Kidney (tissue), 22 donors: ENCODE measurements at places on chromosomes 1 and 21. TPM values are rescaled to one million over a fixed set of nuclear protein-coding genes. Genes with fewer than 3 reads are reported as not detected.

The MYCBP gene
- 20.6 TPM for polyA plus RNA-seq

The GALNT2 gene
- 20.2 TPM for polyA plus RNA-seq

The OR2AK2 gene
- not detected for polyA plus RNA-seq

The TP53BP2 gene
- polyA plus RNA-seq = 10.3 TPM

The TMEM183A gene
- polyA plus RNA-seq = 47.5 TPM

The REN gene
- polyA plus RNA-seq = 1,159 TPM

The PLA2G4A gene
- polyA plus RNA-seq = 3.4 TPM

The TLR5 gene
- 3.7 TPM for polyA plus RNA-seq

The CELF3 gene
- polyA plus RNA-seq = 0.39 TPM

The SPRR3 gene
- polyA plus RNA-seq = not detected

The ERICH3 gene
- not detected for polyA plus RNA-seq

DNA sequence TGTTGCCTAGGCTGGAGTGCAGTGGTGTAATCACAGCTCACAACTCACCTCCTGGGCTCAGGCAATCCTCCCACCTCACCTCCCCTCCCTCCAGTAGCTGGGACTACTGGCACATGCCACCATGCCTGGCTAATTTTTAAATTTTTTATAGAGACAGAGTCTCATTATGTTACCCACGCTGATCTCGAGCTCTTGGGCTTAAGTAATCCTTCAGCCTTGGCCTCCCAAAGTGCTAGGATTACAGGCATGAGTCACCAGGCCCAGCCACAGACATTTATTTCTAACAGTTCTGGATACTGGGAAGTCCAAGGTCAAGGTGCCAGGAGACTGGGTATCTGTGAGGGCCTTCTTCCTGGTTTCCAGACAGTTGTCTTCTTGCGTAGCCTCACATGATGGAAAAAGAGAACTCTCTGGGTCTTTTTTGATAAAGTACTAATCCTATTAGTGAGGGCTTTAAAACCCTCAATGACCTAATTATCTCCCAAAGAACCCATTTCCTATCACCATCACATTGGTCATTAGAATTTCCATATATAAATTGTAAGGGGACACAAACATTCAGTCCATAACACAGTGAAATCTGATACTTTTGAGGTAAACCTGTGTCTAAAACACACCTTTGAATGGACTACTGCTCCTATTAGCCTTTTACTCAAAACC lies 67.9 kb downstream of the PHACTR4 start:
- DNase-seq = no peak
- peak overlapping the region; percentile 89 for H3K27ac ChIP-seq
- H3K4me3 ChIP-seq = no peak overlapping the region
- H3K27me3 ChIP-seq = no peaks in the 10 kb centered on the region
- peaks cover 10% of the 10 kb centered on the region for H3K4me1 ChIP-seq

GRCh38 chr1:116024626-116025025 lies 48.3 kb downstream of the SLC22A15 start:
- no peak overlapping the region for H3K4me3 ChIP-seq
- no peaks in the 10 kb centered on the region for H3K27me3 ChIP-seq
- no peak for DNase-seq
- no peak overlapping the region for H3K27ac ChIP-seq

GRCh38 chr1:30200161-30200560 lies 523.2 kb downstream of the MATN1 start:
- no peak for DNase-seq
- no peaks in the 10 kb centered on the region for H3K36me3 ChIP-seq
- H3K27me3 ChIP-seq = no peaks in the 10 kb centered on the region
- H3K4me1 ChIP-seq = no peaks in the 10 kb centered on the region
- H3K27ac ChIP-seq = no peak overlapping the region

DNA sequence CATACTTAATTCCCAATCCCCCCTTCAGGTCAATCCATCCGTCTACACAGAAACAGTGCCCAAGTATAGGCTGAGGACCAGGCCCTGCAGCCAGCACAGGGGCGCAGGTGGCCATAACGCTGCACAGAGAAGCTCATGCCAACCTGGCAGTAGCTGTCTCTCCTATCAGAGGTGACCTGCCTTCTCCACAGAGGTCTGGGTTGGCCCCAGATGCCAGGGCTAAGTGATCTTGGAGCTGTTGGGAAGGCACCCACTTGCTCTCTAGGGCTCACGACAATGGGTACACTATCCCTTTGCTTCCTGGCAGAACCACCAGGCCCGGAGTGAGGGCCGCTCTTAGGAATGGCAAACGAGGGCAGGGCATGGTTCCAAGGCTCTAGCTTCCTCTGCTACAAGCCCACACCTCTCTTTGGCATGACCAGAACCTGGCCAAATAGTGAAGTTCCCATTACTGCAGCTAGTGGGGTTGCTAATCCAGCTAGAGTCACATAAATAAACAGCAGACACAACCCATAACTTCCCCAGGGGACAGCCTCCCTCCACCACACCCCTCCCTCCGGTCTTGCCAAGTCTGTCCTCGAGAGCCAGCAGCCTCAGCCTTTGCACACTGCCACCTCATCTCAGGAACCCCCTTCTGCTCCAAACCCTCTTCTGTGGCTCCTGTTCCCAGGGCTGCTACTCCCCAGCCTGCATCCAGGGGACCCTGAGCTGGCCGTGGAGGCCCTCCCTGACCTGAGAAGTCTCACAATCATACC lies 113.0 kb downstream of the GLIS1 start:
- no peaks in the 10 kb centered on the region for H3K4me1 ChIP-seq
- H3K4me3 ChIP-seq = no peak overlapping the region
- no peak overlapping the region for H3K27ac ChIP-seq
- H3K27me3 ChIP-seq = no peaks in the 10 kb centered on the region
- no peaks in the 10 kb centered on the region for H3K36me3 ChIP-seq

GRCh38 chr1:238790882-238791281 lies 595.5 kb upstream of the CHRM3 start:
- no peak for DNase-seq
- H3K36me3 ChIP-seq = no peaks in the 10 kb centered on the region
- H3K27ac ChIP-seq = no peak overlapping the region
- H3K4me1 ChIP-seq = no peaks in the 10 kb centered on the region
- no peaks in the 10 kb centered on the region for H3K27me3 ChIP-seq

- DNase-seq = no peak
- no peaks in the 10 kb centered on the region for H3K36me3 ChIP-seq
- no peak overlapping the region for H3K27ac ChIP-seq
- H3K27me3 ChIP-seq = no peaks in the 10 kb centered on the region
- no peak overlapping the region for H3K4me3 ChIP-seq
Observed at GRCh38 chr1:85484264-85484663, 19.3 kb upstream of the DDAH1 start.

- H3K36me3 ChIP-seq = no peaks in the 10 kb centered on the region
- H3K27ac ChIP-seq = no peak overlapping the region
- H3K4me1 ChIP-seq = no peaks in the 10 kb centered on the region
- H3K27me3 ChIP-seq = no peaks in the 10 kb centered on the region
- no peak for DNase-seq
- no peak overlapping the region for H3K4me3 ChIP-seq
Observed at GRCh38 chr1:81756872-81757271, 43.9 kb upstream of the ADGRL2 start.

- H3K4me3 ChIP-seq = no peak overlapping the region
- H3K36me3 ChIP-seq = no peaks in the 10 kb centered on the region
- H3K27me3 ChIP-seq = no peaks in the 10 kb centered on the region
- DNase-seq = no peak
Observed at GRCh38 chr1:214318956-214319736, 38.2 kb downstream of the SMYD2 start.

DNA sequence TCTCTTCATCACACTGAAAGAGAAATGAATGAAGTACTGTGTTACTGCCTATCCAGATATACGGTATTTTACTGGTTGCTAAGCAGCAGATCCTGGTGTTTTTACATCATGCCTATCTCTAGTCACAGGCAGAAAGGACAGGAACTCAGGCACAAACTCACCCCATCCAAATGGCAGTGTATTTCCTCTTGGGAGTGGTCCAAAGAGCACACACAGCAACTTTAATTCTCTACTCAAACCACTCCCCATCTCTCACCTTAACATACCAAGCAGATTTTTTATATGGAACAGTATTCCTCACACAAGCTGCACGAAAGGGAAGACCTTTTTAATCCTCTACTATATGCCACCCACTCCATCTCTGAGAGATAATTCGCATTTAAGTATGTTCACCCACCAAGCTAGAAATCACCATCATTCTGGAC lies 27.3 kb downstream of the EIF4G3 start:
- no peak overlapping the region for H3K4me3 ChIP-seq
- no peak for DNase-seq
- H3K27ac ChIP-seq = no peak overlapping the region

- no peaks in the 10 kb centered on the region for H3K36me3 ChIP-seq
- DNase-seq = peak; percentile 55
- H3K4me1 ChIP-seq = no peaks in the 10 kb centered on the region
- H3K27ac ChIP-seq = no peak overlapping the region
- peak overlapping the region; percentile 40 for H3K4me3 ChIP-seq
- H3K27me3 ChIP-seq = no peaks in the 10 kb centered on the region
Observed at GRCh38 chr1:24503059-24503751, 569 bp downstream of the RCAN3 start.

GRCh38 chr1:233700338-233700737 lies 86.4 kb downstream of the KCNK1 start:
- H3K4me3 ChIP-seq = no peak overlapping the region
- no peak overlapping the region for H3K27ac ChIP-seq
- H3K36me3 ChIP-seq = no peaks in the 10 kb centered on the region

- H3K4me1 ChIP-seq = no peaks in the 10 kb centered on the region
- H3K27me3 ChIP-seq = no peaks in the 10 kb centered on the region
- no peak overlapping the region for H3K27ac ChIP-seq
- H3K36me3 ChIP-seq = peaks cover 14% of the 10 kb centered on the region
- H3K4me3 ChIP-seq = no peak overlapping the region
Observed at GRCh38 chr1:21749859-21750468, 33.0 kb downstream of the USP48 start.

DNA sequence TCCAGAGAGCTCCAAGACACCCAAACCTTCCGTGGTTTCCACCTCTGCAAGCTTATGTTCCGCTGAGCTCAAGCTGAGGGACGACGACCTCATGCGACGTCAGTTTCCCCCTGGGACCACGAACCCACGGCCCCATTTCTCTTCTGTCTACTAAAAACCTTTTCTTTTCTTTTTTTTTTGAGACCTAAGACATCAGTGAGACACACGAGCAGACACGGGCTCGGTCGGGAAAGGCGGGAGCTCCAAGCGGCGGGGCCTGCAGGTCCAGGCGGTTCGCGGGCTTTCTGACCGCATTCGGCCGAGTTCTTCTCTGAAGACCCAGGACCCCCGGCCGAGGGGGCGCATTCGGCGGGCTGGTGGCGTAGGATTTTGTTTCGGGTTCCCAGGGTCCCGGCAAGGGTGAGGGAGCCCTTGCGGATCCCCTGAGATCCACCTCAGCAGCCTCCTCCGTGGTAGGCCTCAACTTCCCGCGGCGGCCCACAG lies 402 bp downstream of the C21orf58 start:
- H3K4me3 ChIP-seq = peak overlapping the region; percentile 64
- H3K27me3 ChIP-seq = no peaks in the 10 kb centered on the region

DNA sequence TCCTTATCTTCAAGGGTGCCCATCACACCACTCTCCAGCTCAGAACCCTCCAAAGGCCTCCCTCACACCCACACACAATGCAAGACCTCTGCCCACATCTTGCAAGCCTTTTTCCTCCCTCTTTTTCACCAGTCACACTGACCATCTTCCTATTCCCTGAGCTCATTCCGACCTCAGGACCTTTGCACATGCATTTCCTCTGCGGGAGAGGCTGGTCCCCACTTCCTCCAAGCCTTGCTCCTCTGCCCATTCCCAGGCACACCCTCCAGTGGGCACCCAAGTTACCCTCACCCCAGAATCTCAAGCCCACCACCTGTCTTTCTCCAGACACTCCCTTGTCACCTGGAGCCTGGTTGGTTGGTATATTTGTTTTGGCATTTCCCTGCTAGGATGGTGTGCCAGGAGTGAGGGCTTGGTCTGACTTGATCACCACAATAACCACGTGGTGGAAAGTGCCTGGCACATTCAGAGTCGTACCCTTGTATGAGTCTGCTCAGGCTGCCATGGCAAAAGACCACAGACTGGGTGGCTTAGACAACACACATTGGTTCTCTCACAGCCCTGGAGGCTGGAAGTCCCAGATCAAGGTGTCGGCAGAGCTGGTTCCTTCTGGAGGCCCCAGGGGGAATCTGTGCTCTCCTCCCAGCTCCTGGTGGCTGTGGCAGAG lies 13.2 kb downstream of the MX2 start:
- no peaks in the 10 kb centered on the region for H3K27me3 ChIP-seq
- H3K4me1 ChIP-seq = no peaks in the 10 kb centered on the region
- H3K27ac ChIP-seq = no peak overlapping the region

- no peak for DNase-seq
- H3K27ac ChIP-seq = no peak overlapping the region
- H3K36me3 ChIP-seq = no peaks in the 10 kb centered on the region
- H3K27me3 ChIP-seq = no peaks in the 10 kb centered on the region
- no peak overlapping the region for H3K4me3 ChIP-seq
Observed at GRCh38 chr1:199815947-199816346, 211.6 kb upstream of the NR5A2 start.

DNA sequence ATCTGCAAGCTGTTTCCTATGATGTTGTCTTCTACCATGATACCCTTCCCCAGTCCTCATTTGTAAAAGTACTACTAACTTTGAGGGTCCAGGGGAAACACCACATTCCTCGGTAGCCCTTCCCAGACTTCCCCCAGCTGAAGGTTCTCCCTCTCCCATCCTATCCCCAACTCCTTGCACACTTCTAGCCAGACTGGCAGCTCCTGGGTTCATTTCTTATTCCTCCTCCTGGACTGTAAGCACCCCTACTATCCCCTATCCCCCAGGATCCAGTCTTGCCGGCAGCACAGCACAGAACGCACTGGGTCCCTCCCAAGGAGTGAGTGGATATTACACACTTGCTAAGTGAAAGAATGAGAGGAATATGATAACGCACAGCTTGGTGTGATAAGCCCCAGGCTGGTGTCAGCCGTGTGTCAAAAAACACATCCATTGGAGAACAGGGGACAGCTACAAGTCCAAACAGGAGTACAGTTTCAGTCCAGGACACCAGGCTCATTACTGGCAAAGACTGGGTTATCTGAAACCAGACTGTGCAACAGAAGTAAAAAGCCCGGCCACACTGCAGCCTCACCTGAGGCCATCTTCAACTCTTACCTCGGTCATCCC lies 100.2 kb downstream of the SSBP3 start:
- H3K27me3 ChIP-seq = no peaks in the 10 kb centered on the region
- no peak overlapping the region for H3K4me3 ChIP-seq
- no peak overlapping the region for H3K27ac ChIP-seq
- H3K4me1 ChIP-seq = peaks cover 7% of the 10 kb centered on the region
- DNase-seq = no peak

- peak overlapping the region; percentile 66 for H3K4me3 ChIP-seq
- peak; percentile 97 for DNase-seq
- H3K36me3 ChIP-seq = no peaks in the 10 kb centered on the region
- no peaks in the 10 kb centered on the region for H3K4me1 ChIP-seq
- H3K27me3 ChIP-seq = peaks cover 34% of the 10 kb centered on the region
- no peak overlapping the region for H3K27ac ChIP-seq
Observed at GRCh38 chr1:213987422-213987926, 299 bp upstream of the PROX1 start.

- peak; percentile 91 for DNase-seq
- H3K27me3 ChIP-seq = no peaks in the 10 kb centered on the region
- H3K27ac ChIP-seq = no peak overlapping the region
- no peaks in the 10 kb centered on the region for H3K4me1 ChIP-seq
- H3K4me3 ChIP-seq = no peak overlapping the region
Observed at GRCh38 chr1:55622074-55622473, 406.9 kb upstream of the USP24 start.
